ENCODE measurements at places on chromosomes 3 and 15. TPM values are rescaled to one million over a fixed set of nuclear protein-coding genes. Genes with fewer than 3 reads are reported as not detected.

The TEX55 gene
- not detected for total RNA-seq

The FILIP1L gene
- total RNA-seq: 30.6 TPM

The SLC38A3 gene
- 11.0 TPM for total RNA-seq

The TP63 gene
- total RNA-seq: 16.1 TPM

The FANCD2OS gene
- total RNA-seq: not detected

The TTLL13 gene
- 0.58 TPM for total RNA-seq

- H3K4me1 ChIP-seq: peaks cover 21% of the 10 kb centered on the region
- H3K4me3 ChIP-seq: no peak overlapping the region
- H3K27ac ChIP-seq: no peak overlapping the region
These were observed 173.7 kb downstream of the B3GALNT1 start for GRCh38 chr3:160931474-160931873.

DNA sequence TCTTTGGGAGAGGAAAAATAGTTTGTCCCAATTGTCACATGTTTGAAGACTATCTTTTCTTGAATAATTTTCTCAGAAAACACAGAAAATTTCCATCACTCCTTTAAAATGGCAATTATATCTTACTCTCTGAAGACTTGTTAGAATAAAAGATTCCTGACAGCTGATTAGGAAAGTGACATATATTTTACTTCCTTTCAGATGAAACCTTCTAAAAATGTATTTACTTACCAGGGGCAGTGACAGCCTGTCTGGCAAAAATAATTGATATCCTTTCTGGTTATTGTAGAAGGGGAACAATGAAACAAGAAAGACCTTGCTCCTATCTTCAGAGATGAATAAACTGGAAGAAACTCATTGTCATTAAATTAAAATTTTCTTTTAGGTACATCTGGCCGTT, 483.3 kb upstream of the GOLIM4 start:
- no peak overlapping the region for H3K27ac ChIP-seq
- DNase-seq: no peak
- no peak overlapping the region for H3K4me3 ChIP-seq
- H3K27me3 ChIP-seq: no peaks in the 10 kb centered on the region

DNA sequence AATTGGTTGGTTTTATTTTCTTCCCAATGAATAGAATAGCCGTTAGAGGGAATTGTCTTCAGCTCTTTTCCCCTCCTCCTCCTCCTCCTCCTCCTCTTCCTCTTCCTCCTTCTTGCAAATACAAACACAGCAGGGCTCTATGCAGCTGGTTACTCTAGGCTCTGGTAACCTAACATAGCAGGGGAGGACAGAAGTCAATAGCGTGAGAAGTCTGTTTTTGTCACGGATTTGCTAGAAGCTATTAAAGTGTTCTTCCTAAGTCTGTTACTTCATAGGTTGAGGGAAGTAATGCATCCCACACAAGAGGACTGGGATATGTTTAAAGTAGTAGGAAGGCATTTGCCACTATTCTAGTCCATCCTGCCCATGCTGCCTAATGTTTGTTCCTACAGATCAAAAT, 374.7 kb upstream of the TPRG1 start:
- no peak overlapping the region for H3K27ac ChIP-seq
- no peaks in the 10 kb centered on the region for H3K27me3 ChIP-seq
- H3K36me3 ChIP-seq: peaks cover 14% of the 10 kb centered on the region

- H3K27me3 ChIP-seq: no peaks in the 10 kb centered on the region
- H3K27ac ChIP-seq: no peak overlapping the region
- H3K4me3 ChIP-seq: no peak overlapping the region
- peaks cover 6% of the 10 kb centered on the region for H3K36me3 ChIP-seq
- H3K4me1 ChIP-seq: no peaks in the 10 kb centered on the region
- DNase-seq: peak; percentile 31
These were observed 36.4 kb downstream of the CFAP100 start for GRCh38 chr3:126431103-126431534.

DNA sequence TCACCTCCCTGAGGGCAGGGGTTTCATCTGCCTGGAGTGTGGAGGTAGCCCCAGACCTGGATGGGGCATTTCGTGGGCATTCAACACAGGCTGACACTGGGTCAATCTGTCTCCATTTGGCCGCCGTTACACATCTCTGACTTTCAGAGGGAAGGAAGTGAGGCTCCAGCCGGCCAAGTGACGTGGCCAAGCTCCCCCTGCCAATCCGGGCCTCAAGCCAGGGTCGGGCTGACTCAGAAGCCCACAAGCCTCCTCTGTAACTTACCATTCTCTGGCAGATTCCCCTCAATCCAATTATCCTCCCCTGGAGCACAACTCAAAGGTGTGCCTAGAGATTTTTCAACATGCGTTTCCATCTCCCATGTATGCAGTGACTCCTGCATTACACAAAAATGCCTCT, 227.6 kb downstream of the KLF13 start:
- no peaks in the 10 kb centered on the region for H3K36me3 ChIP-seq
- no peaks in the 10 kb centered on the region for H3K27me3 ChIP-seq
- H3K4me1 ChIP-seq: no peaks in the 10 kb centered on the region
- no peak for DNase-seq
- H3K4me3 ChIP-seq: no peak overlapping the region

- no peak overlapping the region for H3K4me3 ChIP-seq
- H3K36me3 ChIP-seq: peaks cover 3% of the 10 kb centered on the region
- H3K27ac ChIP-seq: no peak overlapping the region
- peaks cover 51% of the 10 kb centered on the region for H3K4me1 ChIP-seq
- H3K27me3 ChIP-seq: no peaks in the 10 kb centered on the region
- no peak for DNase-seq
These were observed 33.9 kb downstream of the RNU5B-1 start for GRCh38 chr15:65338366-65338765.

DNA sequence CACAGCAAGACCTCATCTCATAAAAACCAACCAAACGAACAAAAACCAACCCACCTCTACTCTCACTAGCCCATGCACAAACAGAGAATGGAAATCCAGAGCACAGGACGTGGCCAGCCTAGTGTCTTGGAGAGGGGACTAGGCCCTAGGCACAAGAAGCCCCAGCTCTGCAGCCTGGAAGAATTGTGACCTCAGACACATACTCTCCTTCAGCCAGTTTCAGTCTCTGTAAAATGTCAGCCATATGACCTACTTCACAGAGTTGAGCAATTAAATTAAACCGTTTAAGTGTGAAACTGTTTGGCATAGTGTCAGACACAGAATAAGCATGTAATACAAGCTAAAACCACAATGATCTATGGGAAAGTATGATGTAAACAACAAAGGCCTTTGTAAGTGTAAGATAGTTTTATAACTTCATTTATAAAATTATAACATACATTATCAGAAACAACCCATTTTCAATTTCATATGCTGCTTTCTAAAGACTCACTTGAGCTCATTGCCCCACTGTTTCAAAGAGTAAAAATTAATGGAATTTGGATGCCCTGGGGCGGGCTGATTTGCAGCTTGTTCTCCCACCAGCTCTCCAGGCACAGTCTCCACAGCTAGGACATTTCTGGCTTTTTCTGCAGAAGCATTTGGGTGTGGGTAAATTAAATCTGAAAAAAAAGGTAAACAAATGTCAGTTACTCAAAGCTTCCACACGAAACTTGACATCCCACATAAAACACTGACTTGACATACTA, 32.9 kb downstream of the TBC1D2B start:
- DNase-seq: no peak
- no peaks in the 10 kb centered on the region for H3K27me3 ChIP-seq
- H3K27ac ChIP-seq: no peak overlapping the region
- no peak overlapping the region for H3K4me3 ChIP-seq

DNA sequence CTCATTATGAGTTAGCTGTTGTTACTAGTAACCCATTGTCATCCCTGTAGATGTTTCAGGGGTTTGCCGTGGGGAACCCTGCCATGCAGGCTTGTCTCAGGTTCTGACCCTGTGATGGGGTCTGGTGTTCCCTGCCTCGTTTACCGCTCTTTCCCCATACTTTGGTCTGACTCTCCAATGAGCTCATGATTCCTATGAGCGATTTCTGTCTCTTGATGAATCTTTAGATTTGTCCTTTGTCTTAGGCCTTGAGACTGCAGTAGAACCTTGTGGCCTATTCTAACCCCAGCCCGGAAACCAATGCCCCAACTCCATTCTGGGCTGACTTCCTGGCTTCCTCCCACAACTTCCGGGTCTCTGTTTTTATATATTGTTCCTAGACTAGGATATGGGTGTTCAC, 11.3 kb upstream of the IQGAP1 start:
- H3K36me3 ChIP-seq: no peaks in the 10 kb centered on the region
- no peaks in the 10 kb centered on the region for H3K27me3 ChIP-seq
- DNase-seq: no peak
- H3K4me1 ChIP-seq: no peaks in the 10 kb centered on the region
- no peak overlapping the region for H3K27ac ChIP-seq

Data from type B pancreatic cell (in vitro differentiated cells).